Tibial artery (tissue), 4 donors: ENCODE measurements at places on chromosomes 3 and 15.
A peak's percentile ranks its signal among the peaks of the same experiment; 100 is the strongest.

DNA sequence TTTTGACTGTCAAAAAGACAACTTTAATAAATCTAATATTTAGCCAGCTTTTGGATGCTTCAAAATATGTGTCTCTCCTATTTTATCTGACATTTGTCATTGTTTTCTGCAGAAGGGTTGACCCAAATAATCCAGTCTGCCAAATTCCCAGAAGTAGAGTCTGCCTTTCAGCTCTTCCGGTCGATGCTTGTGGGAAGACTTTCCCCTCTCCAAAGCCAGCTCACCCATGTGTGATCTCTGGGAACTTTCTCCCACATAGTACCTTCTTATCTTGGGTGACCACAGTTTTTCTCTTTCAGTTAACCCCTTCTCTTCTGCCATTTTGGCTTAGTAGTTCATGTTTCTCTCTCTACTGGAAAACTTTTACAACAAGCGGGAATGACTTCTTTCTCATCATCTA lies 94.1 kb downstream of the ASB7 start:
- no peak for DNase-seq

GRCh38 chr3:40057786-40058185 lies 248.4 kb downstream of the MYRIP start:
- DNase-seq: no peak

DNA sequence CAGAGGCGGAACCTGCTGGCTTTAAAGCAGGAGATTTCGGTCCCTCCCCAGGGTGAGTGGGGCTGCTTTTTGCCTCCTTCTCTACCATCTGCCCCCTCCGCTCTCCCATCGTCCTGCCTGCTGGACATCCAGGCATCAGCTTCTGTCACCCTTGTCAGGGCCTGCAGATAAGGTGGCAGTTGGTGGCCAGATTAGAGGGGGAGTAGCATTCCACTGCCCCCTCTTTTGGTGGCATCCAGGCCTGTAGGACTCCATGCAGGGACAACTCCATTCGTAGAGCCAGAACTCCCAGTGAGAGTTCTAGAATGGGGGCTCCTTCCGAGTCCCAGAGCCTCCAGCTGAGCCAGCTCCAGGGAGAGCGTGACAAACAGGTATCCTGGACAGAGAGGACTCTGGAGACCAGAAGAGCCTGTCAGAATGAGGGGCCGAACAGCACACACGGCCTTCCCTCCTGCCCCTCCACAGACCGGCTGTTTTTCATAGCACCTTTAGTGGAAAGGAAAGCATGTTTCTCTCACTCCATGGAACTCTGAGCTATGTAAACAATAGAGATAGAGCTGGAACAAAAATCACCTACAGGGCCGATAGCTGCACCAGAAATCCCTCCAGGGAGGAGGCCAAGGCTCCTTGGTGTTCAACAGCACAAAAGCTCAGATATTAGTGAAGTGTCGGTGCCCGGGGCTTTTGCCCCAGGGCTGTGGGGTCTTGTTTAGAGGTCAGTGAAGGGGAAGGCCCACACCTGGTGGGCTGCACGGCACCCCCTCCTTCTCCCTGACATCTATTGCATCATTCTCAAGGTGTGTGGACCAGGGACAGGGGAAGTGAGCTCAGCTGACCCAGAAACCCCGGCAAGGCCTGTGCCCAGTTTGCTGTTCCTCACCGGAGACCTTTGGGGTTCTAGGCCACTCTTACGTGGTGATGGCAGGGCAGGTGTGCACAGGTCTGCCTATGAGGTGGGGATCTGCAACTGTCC lies 34.2 kb downstream of the MAGEF1 start:
- DNase-seq: no peak

- DNase-seq: no peak
Observed at GRCh38 chr3:41912280-41912679, 49.6 kb downstream of the ULK4 start.

DNA sequence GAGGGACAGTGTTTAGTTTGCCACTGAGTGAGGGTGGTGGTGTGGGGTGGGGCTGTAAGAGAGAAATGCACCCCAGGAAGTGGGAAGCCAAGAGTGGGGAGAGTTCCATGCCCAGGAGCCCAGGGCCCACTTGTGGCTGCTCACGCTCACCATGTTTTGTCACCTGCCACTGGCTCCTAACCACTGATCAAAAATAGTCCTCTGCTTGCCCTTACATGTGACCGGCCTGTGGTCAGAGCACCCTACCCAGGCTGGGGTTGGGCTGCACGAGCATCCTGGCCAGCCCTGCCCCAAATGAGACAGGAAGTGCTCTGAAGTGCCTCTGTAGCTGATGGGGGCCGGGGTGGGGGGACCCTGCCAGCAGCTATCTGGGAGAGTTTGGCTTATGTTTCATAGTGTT lies 216.3 kb downstream of the RPLP1 start:
- DNase-seq: peak; percentile 69

DNA sequence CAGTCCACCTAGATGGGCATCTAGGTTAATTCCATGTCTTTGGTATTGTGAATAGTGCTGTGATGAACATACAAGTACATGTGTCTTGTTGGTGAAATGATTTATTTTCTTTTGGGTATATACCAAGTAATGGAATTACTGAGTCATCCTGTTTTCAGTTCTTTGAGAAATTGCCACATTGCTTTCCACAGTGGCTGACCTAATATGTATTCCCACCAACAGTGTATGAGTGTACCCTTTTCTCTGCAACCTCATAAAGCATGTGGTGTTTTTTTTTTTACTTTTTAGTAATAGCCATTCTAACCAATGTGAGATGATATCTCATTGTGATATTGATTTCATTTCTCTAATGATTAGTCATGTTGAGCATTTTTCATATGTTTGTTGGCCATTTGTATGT lies 86.0 kb upstream of the NDN start:
- DNase-seq: no peak

DNA sequence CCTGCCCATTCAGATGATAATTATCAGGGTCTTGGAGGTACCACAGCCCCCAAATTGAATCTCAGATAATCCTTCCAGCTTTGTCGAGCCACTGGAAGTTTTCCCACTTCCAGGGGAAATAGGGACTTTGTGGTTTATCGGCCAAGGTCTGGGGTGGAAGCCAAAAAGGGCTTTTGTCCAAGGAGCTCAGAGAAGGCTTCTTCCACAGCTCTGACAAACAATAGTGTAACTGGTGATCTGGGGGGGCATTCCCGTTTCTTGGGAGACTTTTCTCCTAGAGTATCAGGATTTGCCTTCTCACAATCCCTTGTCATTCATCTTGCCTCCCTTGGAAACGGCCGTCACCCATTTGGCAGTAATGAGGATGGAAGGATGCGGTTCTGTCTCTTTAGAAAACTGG lies 18.4 kb downstream of the SRGAP3 start:
- no peak for DNase-seq

DNA sequence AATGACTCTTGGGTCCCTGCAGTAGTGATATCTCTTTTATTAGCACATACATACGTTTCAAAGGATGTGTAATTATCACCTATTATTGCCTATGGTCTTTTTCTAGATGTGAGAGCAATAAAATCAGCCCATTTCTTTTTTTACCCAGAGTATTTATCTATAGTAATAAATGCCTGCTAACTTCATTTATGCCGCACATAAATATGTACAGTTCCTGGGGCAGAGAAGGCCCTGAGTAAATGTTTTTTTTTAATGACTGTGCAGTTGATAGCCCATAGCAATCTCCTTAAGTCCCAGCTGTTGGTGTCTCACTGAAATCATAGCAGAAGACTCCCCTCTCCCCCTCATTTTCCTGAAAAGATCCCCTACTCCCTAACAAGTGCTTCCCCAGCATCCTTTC lies 16.7 kb downstream of the RAB8B start:
- DNase-seq: no peak

DNA sequence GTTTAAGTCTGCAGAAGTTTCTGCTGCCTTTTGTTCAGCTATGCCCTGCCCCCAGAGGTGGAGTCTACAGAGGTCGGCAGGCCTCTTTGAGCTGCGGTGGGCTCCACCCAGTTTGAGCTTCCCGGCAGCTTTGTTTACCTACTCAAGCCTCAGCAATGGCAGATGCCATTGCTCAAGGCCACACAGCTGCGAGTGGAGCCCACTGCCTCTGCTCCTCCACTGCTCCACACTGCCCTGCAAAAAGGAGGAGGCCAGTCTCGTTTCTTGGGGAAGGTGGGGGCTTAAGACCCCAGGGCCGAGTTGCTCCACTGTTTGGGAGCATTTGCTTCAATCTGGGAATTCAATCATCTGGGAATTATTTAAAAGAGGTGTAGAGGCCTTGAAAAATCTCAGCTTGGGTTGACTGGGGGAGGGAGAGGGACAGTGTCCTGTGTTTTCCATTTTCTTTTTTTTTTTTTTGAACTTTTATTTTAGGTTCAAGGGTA lies 144.6 kb upstream of the MEF2A start:
- DNase-seq: peak; percentile 33
